Activated CD8-positive, alpha-beta memory T cell treated with anti-CD3 and anti-CD28 coated beads, Interleukin-2, amount 50 U/mL, for 48 hours (primary cell): ENCODE measurements at places on chromosomes 4 and X.

GRCh38 chr4:88040707-88041106 is 33.3 kb downstream of the PKD2 start:
- DNase-seq, result no peak

GRCh38 chrX:48956728-48957414 is 536 bp downstream of the OTUD5 start:
- peak; percentile 66 for DNase-seq

GRCh38 chrX:129771266-129771995 is 8.3 kb upstream of the SASH3 start:
- DNase-seq, result no peak

- no peak for DNase-seq
These were observed 110.6 kb upstream of the LIMCH1 start for GRCh38 chr4:41427306-41427882.

DNA sequence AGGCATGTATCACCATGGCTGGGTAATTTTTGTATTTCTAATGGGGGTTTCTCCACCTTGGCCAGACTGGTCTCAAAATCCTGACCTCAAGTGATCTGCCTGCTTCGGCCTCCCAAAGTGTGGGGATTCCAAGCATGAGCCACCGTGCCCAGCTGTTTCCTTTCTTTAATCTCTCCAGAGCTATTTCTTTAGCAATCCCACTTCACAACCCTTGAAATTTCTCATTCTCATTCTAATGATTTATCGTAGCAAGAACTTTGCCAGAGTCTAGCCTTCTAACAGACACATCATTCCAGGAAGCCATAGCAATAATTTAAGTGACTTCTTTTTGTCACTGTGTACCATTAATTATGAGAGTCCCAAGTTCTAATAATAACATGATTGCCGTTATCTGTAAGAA is 68.6 kb downstream of the RXFP1 start:
- DNase-seq, result no peak
